ENCODE measurements at places on chromosomes 3 and 15.

GRCh38 chr15:100723315-100723801, 121.0 kb downstream of the ASB7 start:
- DNase-seq = no peak

DNA sequence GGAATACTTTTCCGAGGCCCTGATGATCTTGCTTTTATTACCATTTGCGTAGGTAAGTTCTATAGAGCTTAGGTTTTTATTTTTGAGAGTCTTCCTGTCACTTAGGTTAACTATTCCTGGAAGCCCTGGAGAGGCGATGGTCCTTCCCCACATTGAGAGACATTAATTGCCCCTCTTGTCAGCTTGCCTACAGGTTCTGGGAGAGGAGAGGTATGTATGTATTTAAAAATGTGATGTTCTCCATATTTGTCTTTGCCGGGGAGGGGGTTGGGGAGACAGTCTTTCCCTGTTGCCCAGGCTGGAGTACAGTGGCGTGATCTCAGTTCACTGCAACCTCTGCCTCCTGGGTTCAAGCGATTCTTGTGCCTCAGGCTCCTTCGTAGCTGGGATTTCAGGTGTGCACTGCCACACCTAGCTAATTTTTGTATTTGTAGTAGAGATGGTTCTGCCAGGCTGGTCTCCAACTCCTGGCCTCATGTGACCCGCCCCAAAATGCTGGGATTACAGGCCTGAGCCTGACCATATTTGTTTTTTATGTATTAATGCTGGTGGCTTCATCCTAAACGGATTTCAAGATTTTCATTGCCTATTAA, 6.2 kb downstream of the RPSA start:
- no peak for DNase-seq

GRCh38 chr3:20137647-20138046, 48.4 kb downstream of the SGO1 start:
- no peak for DNase-seq

DNA sequence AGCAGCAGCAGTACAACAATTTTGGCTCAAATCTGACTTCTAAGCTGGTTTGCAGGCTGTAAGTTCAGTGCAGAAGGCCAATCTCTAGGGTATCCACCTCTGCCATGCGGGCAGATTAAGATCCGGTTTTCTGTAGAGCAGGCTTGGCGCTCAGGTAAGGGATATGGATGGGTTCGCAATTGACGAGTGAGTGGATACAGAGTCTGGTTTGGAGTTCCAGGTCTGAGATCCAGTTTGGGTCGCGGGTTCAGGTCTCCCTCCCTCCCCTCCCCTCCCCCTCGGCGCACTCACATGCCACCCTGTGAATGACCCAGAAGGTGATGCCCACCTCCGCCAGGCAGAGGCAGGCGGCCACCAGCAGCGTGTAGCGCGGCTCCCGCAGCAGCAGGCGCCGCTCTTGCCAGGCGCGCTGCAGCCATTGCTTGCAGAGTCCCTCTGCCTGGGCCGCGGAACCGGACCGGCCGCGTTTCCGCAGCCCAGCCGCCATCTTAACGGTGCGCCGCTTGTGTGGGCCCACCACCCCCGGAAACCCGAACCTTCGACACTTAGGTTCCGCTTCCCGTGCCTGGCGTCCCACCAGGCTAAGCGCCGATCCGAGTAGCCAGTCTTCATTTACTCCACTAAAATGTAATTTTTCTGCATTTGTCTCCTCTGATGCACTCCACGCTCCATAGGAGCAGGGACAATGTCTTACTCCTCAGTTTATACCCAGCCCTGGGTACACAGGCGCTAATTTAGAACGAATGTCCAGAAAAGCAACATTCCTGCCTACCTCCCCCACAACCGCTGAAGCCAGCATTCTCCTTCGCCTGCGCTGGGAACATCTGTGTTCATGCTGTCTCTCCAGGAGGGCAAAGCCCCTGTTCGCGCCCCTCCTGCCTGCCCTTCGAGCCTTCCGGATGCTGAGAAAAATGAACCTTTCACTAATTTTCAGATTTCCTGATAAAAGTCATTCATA, at the start of gene ALG3:
TSS of gene ALG3 (minus strand) at position 509 of the 958 bp plus-strand sequence. CDS start at position 487, 22 bp downstream.
- peak; percentile 77 for DNase-seq

DNA sequence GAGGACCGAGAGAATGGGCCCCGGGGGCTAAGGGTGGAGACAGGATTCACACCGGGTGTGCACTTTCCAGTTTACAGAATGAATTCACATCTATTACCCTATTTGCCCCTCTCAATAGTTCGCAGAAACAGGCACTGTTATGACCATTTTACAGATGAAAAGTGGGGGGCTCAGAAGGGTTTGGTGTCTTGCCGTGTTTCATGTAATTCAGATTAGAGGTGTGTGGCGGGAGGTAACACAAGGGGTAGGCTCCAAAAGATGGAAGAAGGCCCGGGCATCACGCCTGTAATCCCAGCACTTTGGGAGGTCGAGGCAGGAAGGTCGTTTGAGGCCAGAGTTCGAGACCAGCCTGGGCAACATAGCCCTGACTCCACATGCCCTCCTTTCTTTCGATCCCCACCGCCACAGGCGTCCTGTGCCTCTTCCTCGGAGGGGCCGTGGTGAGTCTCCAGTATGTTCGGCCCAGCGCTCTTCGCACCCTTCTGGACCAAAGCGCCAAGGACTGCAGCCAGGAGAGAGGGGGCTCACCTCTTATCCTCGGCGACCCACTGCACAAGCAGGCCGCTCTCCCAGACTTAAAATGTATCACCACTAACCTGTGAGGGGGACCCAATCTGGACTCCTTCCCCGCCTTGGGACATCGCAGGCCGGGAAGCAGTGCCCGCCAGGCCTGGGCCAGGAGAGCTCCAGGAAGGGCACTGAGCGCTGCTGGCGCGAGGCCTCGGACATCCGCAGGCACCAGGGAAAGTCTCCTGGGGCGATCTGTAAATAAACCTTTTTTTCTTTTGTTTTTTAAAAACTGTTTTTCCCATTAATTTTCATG, 3.4 kb downstream of the DUOXA2 start:
- DNase-seq = no peak

DNA sequence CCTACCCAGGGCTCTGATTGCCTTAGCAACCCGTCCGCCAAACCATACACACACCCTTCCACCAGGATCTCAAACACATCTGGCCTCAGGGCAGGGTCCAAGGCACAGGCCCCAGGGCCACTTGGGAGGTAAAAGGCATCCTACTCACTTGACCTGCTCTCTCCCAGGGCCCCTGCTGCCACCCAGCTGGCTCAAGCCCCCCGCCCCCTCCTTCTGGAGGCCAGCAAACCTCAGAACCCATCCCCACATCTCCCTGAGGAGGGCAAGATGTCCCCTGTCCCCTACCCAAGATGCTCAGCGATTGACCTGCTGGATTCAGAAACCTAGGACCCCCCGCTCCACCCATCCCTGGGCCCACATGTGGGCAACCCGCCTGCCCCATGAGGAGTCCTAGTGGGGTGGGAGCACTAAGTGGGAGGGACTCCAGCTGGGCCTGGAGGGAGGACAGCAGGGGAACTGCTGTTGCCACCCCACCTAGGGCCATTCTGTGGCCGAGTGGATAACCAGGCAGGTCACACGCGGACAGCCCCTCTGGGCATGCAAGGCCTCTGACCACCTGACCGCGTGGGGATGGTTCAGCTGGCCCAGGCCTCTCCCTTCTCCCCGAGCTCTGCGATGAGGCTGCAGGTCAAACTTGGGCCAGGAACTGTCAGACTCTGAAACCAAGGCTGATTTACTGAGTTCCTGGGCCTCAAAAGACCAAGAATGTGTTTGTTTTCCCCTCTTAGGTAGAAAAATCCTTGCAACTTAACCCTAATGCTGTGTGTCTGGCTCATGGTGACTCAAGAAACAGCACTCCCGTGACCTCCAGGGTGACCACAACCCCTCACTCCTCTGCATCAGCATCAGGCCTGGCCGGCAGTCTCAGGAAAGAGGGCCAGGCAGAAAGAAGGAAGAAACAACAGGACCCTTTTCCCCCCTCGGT, 4.2 kb downstream of the MFGE8 start:
- DNase-seq = no peak

GRCh38 chr3:14369675-14370669, 32.4 kb upstream of the SLC6A6 start:
- no peak for DNase-seq

- no peak for DNase-seq
These were observed 5.3 kb downstream of the SIN3A start for GRCh38 chr15:75446151-75446550.

DNA sequence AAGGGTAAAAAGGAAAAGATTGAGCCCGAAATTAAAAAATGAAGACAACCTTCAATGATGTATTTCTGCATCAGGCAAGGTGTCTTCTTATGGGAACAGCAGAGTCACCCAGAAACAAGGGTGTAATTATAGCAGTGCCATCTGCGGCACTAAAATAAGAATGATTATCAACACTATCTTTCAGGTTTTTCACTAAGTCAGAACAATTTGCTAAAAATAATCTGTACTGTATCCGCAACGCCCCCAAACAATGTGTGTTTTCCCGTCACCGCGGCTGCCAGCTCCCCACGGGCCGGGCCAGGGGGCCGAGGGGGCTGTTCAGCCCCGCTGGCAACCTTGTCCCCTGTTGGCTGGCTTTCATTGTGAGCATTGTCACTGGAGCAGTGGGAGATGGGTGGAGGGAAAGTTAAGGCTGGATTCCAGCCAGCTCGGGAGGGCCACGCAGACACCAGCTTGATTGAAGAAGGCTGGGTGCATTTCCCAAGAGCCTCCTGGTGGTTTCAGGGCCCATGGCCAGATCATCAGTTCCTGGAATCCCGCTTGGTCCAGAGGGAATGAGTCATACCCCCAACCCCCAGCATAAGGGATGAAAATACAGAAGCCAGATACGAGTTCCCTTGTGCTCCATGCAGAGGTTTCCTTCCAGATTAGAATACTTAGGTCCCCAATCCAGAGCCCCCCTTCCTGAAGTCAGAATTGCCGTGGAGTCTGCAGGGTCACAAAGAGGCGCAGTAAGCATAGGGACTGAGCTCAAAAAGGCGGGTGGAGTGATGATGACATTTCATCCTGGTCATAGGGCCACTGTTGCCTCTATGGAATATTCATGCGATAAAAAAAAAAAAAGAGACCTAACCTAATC, 90.2 kb upstream of the KLF13 start:
- DNase-seq = no peak

- no peak for DNase-seq
These were observed 69.7 kb downstream of the CHCHD6 start for GRCh38 chr3:126773783-126774182.

DNA sequence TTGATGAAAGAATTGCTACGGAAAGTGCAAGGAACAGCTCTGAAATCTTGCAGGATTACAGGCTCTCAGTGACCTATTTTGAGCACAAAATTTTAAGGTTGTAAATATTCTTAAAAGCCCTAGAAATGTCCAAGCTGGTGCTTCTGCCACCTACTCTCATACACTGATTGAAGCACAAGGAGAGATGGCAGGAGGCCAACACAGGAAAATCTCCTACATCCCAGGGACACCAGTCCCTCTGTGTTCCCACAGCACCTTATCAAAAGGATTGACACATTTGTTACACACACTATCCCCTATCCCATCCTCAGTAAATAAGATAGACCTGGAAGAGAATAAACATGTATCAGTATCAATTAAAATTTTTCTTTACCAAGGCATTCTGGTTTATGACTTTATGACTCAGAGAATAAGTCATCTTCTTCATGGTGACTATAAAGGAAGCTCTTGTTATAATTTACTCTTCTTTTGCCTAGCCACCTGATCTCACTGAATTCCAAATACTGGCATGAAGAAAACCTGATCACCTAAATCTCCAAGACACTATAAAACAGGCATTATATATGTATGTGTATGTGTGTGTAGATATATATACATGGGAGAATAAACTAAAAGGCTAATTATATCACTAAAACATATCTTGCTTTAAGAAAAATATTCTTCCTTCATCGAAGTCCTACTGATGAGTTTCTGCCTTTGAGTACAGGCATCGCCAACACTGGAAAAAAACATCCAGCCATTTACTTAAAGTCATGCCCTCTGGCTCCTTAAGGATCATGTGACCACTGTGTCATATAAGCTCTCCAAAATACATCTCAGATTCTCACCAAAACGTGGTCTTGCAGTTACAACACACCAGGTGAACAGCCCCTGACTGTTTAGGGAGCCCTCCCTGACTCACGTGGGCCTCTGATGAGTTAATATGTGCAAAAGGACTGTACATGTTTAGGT, 208.1 kb upstream of the NR2F2 start:
- no peak for DNase-seq

- no peak for DNase-seq
These were observed 203.2 kb upstream of the PPP2R3A start for GRCh38 chr3:135762188-135762856.

DNA sequence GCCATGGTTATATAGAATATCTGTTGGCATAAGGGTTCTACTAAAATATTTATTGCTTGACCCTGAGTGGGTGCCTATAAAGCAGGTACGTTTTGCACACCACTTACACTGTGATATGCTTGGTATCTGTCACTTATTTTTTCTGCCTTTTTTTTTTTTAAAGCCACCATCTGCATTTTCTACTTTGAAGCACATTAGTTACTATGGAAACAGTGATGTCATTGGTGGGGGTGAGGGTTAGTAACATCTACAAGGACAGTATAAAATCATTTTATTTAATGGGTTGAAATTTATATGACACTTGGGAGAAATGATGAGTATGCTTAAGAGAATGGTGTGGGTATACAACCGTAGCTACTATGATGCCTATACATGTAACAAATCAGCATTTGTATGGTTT, 25.6 kb downstream of the SLCO3A1 start:
- no peak for DNase-seq

GRCh38 chr3:76107935-76108570, 322.7 kb upstream of the ZNF717 start:
- no peak for DNase-seq

GRCh38 chr3:10857235-10857634, 41.2 kb downstream of the SLC6A11 start:
- DNase-seq = no peak

- no peak for DNase-seq
These were observed 12.1 kb upstream of the PEX5L start for GRCh38 chr3:180048840-180049239.

DNA sequence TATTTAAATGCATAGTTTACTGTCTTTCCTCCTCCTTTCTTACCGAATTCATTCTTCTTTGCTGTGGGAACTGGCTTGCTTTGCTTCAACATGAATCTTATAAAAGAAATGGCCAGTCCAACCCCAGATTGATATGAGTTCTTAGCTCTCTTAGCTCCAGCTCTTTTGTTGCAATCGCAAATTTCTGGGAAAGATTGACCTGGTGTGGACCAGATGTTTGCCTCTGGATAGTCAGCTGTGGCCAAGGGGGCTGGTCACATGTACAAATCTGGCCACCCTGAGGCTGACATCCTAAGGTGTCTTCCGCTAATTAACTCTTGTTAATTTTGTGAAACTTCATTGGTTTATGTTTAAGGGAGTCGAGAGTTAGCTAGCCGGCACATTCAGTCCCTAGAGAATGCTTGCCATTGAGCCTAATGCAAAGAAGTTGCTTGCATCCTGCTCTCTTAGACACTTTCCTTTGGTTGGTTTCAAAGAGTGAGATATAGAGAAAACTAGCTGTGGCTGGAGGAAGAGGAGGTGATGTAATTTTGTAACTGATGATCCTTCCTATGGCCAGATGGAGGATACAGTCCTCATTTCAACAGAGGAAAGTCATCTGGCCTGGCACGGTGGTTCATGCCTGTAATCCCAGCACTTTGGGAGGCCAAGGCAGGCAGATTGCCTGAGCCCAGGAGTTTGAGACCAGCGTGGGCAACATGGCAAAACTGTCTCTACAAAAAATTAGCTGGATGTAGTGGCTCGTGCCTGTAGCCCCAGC, 162.4 kb downstream of the ADAMTSL3 start:
- DNase-seq = no peak
